Myometrial cell (primary cell): ENCODE measurements at places on chromosomes 4 and X. TPM values are rescaled to one million over a fixed set of nuclear protein-coding genes. Genes with fewer than 3 reads are reported as not detected.

DLG3 gene
- total RNA-seq: 7.1 and 16.4 TPM in 2 replicates

SHROOM2 gene
- total RNA-seq: 11.8 and 11.9 TPM in 2 replicates

UTP3 gene
- 16.1 and 20.9 TPM in 2 replicates for total RNA-seq

GABRB1 gene
- total RNA-seq: not detected in 2 replicates
